SW480 (cell line): ENCODE measurements at places on chromosomes 6 and 20.
A peak's percentile ranks its signal among the peaks of the same experiment; 100 is the strongest.

DNA sequence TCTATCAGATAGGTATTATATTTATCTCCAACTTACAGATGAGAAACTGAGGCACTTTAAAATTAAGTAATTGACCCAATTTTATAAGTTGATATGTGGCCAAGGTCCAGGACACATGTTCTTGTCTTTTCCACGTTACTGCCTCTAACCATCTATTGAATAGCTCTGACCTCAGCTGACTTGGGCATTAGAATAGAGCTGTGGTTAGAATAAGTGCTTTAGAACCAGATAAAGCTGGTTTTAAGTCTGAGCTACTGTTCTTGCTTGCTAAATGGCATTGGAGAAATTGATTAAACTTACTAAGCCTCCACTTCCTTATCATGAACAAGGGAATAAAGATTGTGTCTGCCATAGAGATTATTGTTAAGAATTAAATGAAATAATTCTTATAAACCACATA is 147.8 kb upstream of the DTNBP1 start:
- DNase-seq, result no peak

- no peak for DNase-seq
These were observed 283.0 kb downstream of the TSHZ2 start for GRCh38 chr20:53255102-53255710.

DNA sequence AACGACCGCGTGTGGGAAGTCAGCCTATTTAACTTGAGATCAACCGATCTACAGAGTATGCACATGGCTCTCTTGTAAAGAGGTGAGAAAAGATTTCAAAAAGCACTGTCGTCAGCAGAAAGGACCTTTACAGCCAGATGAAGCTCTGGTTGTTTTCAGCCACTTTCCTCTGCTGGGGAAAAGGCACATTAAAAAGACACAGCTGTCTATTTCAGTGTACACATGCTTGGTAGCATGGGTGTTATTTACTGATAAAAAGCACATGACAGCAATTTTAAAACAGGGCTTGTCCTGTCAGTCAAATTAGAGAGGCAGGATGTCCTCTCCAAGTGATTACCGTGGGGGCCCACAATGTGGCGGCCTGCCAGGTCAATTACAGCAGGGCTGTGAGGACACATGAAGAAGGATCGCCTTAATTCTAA is 188.9 kb downstream of the PRKN start:
- no peak for DNase-seq

GRCh38 chr20:8670893-8671215 is 398.0 kb upstream of the PLCB4 start:
- DNase-seq, result no peak

GRCh38 chr6:45012687-45013086 is 315.4 kb upstream of the RUNX2 start:
- no peak for DNase-seq

DNA sequence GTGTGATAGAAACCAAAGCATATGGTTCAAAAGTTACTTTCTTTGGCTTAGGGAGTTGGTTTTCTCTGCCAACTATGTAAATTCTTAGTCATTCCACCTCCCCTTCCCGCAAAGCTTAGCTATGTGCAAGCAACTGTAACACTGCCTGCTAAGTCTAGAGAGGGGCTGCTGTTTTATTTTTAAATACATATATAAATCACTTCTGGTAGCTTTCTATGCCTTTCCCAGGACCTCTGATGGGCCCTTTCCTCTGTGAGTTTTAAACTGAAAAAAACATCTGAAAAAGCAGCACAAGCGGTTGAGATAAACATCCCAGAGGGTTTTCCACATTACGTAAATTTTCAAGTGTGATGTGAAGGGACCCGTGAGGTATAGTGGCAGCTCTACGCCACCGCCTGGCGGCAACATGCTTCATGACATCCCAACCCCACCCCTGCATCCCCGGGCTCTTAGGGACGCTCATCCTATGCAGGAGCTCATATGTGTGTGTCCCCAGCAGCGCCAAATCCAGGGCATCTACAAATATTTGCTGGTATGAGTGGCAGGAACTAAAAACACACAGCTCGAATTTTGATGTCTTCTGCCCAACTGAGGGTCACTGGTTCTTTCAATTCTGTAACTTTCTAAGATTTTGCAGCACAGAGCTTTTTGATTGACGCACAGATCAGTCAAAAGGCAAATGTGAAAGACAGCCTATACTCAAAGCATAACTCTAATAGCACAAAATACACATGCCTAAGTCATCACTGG is 12.7 kb downstream of the SAYSD1 start:
- DNase-seq, result no peak

- DNase-seq, result no peak
These were observed 17.8 kb upstream of the TAGAP start for GRCh38 chr6:159062564-159062945.

- DNase-seq, result peak; percentile 95
These were observed 79.9 kb downstream of the ATXN1 start for GRCh38 chr6:16681260-16681873.
